ENCODE measurements at places on chromosomes 16 and 17.

DNA sequence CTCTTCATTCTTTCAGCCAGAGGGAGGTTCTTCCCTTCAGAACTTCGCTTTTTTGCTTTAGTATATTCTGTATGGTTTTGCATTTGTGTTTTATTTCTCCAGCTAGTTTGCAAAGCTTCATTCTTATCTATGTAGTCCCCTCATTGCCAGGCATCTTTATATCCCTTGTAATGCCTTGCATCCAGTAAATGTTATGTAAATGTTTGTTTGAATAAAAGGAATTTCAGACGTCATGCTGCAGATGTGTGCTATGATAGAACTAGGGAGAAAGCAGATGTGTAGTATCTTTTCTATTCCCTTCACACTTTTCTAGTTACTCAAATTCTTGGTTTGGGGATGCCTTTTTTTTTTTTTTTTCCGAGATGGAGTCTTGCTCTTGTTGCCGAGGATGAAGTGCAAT is 62.6 kb upstream of the RASL10B start:
- no peak for DNase-seq

DNA sequence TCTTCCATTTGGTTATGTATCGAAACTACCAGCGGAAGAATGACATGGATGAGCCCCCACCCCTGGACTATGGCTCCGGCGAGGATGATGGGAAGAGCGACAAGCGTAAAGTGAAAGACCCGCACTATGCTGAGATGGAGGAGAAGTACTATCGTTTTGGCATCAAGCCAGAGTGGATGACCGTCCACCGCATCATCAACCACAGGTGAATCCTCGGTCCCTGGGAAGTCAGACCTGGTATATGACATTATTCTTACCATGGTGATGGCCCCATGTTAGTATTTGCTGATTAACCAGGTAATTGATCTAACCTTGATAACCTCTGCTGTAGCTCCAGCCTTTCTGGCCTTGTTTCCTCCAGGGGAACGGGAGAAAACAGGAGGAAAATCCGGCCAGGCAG is 8.5 kb downstream of the CHD3 start:
- no peak for DNase-seq

DNA sequence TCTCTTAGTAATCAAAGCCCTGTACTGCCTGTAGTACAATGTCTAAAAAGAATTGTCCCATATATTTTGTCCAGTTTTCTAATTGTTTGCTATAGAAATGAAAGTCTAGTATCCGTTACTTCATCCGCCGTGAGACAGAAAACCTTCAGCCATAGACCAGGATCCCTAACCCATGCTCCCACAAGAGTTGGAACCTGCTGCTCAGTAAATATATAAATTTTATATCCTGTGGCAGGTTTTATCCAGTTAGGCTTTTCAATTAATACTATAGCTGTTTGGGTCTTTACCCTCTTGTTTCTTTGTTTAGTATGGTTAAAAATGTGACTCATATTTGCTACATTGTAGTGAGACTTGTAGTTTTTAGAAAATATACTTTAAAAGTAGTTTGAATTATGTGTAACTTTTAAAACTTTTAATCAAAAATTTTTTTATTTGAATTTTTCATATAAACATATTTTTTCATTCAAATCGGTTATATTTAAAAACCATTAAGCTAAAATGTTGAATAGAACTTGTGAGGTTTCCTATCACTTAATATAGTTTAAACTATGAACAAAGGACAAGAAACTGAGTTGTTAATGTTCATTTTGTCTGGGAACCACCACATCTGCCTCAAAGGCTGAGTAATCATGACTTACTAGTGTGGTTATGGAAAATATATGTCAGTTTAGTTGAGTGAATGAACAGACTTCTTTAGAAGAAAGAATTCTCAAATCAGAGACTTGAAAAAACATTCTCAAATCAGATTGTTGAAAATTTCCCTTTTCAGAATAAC is 54.8 kb downstream of the VMP1 start:
- DNase-seq: no peak

- DNase-seq: no peak
These were observed 17.3 kb downstream of the UTS2R start for GRCh38 chr17:82388922-82389283.

GRCh38 chr16:80899809-80900592 is 95.6 kb upstream of the CDYL2 start:
- DNase-seq: no peak

DNA sequence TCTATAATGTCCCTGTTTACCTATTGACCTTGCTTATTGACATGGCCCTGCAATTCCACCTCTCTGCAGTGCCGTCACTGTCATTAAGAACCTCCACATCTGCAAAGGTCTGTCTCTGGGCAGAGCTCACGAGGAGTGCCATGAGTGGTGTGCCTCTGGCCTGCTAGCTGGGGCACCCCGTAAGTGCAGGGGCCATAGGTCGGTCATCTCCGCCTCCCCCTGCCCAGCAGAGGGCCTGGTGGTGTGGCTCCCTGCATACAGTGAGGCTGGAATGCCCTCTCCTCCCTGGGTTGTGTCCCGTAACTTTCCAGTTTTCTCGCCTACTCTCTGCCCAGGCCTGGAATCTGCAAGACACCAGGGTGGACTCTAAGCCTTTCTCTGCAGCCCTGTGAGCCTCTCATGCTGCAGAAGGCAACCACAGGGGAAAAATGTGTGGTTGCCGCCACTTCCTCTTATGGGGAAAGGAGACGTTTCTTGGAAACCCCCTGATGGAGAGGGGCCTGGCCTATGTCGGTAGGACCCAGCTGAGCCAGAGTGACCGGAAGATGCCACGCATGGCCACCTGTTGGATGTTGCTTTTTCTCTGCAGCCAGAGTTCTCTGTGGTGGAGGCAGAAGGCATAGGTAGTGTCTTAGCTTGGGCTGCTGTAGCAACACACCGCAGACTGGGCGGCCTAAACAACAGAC is 2.7 kb upstream of the SNX20 start:
- no peak for DNase-seq

DNA sequence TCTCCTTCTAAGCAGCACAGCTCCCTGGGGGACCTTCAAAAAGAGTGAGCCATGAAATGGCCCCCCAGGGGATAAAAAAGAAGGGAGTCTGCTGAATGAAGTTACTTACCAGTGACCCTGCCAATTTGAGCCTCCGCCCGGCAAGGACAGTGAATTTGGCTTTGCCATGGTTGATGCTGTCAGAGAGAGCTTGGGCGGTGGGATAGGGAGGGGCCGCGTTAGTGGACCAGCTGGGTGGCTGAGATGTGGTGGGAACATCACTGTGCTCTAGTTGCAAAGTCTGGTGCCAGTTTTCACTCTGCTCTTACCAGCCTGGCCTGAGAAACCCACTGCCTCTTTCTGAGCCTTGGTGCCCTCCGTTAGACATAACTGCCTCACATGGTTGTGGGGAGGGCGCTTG is 114.6 kb downstream of the MRM1 start:
- DNase-seq: no peak

- DNase-seq: no peak
These were observed 5.9 kb upstream of the UBE2O start for GRCh38 chr17:76458580-76459490.

GRCh38 chr16:8605554-8605953 is 15.2 kb upstream of the TMEM114 start:
- DNase-seq: no peak

Data from NCI-H2171 treated with DMSO at 0.1 percent for 48 hours (cell line).